Activated T-helper 1 cell treated with anti-CD3 and anti-CD28 coated beads, Interleukin-2, amount 50 U/mL, for 16 hours (primary cell): ENCODE measurements at places on chromosomes 1 and 21.

- DNase-seq: no peak
Measured at GRCh38 chr1:161390559-161390858, 22.8 kb upstream of the CFAP126 start.

DNA sequence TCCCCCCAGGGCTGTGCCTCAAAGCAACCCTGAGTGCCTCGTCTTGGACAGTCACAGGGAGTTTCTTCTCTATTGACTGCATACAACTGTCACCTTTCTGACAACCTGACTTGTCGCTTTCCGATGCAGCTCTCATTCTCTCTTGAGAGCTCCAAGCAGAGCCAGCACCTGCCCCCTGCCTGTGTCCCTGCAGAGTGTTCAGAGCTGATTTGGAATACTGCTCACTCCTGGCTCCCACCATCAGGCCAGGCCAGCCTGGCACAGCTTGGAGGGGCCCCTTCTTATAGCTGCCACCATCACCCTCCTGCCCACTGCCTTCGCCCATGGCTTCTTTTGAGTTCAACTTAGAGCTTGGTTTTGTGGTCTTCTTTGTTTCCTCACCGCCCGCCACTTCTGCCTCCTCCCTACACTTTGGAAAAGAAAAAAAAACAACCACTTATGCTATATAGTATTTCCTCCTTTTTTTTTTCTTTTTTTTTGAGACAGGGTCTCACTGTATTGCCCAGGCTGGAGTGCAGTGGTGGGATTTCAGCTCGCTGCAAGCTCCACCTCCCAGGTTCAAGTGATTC, 12.3 kb downstream of the NCF2 start:
- no peak for DNase-seq

DNA sequence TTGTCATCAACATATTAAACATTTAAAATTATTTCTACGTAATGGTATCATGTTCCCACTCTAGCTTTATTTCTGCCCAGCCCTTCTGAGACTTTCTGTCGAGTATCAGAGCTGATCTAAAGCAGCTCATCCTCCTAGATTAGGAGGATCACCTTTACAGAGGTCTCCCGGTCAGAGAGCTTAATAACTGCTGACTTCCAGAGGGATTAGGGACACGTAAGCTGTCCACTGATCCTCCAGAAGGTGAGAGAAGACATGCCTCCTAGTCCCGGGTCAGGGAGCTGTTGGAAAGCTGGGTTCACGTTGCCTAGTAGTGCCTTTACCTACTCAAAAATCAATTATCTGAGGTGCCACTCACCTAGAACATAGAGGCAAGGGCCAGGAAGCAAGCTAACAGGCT, 31.2 kb upstream of the NADK start:
- no peak for DNase-seq

GRCh38 chr1:241101622-241102021, 255.4 kb downstream of the RGS7 start:
- DNase-seq: no peak

DNA sequence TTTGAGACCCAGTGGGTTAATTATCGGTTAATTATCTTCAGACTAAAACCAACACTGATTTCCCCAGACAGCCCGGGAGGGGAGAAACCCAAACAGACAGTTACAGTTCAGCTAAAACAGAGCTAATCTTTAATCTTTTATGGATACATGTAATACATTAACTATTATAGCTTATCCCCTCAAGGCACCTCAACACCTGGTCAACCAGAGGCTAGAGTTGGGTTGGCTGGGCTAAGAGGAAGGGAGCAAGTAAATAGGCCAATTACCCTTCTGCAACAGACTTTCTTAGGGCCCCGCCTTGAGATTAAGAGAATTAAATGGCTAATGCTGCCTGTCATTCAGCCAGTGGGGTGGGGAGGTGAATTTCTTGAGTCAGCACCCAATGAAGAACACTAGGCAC, 6.6 kb upstream of the MED18 start:
- DNase-seq: no peak

- no peak for DNase-seq
Measured at GRCh38 chr1:170770254-170770653, 106.3 kb downstream of the PRRX1 start.

GRCh38 chr1:154749078-154749760, 120.9 kb downstream of the KCNN3 start:
- DNase-seq: no peak

DNA sequence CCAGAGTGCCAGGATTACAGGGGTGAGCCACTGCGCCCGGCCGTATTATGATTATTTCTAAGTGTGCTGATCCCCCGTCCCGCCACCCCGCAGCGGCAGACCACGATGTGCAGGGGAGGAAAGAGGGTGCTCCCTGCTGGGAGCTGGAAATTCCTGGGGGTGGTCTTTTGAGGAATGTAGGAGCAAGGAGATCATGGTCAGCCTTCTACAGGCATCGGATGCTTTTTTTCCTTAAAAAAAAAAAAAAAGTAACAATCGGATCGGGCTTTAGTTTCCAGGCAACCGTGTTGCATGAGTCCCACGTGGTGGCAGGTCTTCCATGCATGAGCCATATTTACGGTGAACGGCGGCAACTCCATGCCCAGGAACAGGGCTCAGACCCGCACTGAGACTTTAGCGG, 74.2 kb upstream of the COX20 start:
- no peak for DNase-seq

DNA sequence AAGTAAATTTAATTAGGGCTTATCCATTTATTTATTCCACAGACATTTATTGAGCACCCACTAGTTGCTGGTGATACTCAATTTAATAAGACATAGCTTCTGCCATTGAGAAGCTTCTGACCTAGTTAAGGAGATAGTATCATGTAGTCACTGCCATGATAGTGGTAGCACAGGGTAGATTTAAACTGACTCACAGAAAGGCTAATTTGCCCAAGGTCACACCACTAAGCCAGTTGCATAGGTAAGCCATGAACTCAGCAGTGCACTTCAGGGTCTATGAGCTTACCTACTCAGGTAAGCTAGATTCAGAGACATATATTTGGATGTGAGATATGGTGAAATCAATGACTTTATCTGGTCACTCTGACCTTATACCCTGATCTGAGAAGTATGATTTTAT, 168.4 kb downstream of the TNFSF18 start:
- DNase-seq: no peak

- no peak for DNase-seq
Measured at GRCh38 chr1:13929313-13929712, 229.3 kb downstream of the PRDM2 start.

DNA sequence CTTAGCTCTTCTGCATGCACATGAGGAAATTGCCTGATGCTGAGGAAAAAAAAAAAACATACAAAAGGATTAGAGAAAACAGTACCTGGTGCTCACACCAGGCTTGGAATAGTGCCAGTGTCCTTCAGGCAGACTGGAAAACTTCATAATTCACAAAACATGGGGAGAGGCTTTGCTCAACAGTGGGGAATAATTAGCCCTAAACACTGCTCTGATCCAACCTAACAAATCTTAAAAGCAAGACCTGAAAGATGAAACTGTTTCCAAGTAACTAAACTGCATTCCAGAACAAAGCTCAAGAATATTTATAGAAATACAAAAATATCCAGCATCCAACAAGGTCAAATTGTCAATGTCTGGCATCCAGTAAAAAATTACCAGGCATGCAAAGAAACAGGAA, 124.8 kb downstream of the AK5 start:
- DNase-seq: no peak

GRCh38 chr1:46184920-46185658, 8.8 kb upstream of the P3R3URF start:
- no peak for DNase-seq

- DNase-seq: no peak
Measured at GRCh38 chr1:155326020-155326526, 5.4 kb downstream of the RUSC1 start.

DNA sequence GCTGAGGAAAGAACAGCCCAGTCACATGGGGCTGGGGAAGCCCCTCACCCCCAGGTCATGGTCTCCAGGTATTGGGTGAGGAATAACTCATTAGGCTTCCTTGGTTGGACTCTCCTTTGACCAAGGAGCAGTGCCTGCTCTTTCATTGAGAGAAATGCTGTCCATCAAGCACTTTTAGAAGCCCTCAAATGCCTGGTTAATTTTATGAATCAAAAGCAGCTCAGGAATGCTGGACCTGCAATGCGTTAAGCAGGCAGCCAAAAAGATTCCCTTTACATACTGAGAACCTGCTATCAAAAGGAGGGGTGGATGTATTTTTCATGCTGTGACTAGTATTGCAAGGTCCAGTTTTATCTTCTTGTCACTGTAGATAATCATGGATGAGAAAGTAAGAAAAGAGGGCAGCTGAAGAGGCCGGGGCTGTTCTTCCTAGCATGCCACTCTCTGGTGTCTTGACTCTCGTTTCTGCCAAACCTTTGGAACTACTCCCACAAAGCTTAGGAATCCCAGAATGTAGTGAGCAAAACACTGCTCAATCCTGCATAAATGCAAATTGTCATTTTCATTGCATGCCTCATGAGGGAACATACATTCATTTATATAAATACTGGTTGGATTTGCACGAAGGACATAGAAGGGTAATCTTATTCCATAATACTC, 2.1 kb upstream of the CD58 start:
- DNase-seq: no peak

DNA sequence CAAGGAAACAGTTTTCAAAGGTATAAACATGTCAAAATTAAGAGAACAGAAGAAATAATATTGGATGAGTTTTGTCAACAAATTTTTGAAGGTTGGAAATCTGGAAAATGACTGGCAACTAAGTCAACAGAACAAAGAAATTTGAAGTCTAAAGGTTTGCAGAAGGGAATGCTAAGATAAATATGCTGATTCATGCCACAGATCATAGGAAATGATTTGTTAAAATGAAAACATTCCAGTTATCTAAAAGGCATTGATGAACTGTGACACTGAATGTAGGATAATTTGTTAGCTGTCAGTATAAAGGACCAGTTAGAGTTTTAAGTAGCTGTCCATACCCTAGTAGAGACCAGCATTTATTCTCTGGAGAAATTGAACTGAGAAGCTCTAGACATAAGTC, 157.9 kb upstream of the CHRM3 start:
- DNase-seq: no peak

DNA sequence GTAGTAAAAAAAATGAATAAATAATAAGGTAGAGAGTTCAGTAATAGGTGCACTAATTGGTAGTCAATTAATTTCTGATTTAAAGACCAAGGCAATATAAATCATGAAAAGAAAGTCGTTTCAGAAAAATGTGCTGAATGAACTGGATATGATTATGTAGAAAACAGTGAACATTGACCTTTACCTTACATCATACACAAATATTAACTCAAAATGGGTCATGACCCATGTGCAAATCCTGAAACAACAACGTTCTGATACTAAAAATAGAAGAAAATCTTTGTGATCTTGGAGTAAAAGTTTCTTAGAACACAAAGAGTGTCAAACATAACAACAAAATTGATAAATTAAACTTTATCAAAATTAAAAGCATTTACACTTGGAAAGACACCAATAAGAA, 39.1 kb downstream of the COL11A1 start:
- DNase-seq: no peak

DNA sequence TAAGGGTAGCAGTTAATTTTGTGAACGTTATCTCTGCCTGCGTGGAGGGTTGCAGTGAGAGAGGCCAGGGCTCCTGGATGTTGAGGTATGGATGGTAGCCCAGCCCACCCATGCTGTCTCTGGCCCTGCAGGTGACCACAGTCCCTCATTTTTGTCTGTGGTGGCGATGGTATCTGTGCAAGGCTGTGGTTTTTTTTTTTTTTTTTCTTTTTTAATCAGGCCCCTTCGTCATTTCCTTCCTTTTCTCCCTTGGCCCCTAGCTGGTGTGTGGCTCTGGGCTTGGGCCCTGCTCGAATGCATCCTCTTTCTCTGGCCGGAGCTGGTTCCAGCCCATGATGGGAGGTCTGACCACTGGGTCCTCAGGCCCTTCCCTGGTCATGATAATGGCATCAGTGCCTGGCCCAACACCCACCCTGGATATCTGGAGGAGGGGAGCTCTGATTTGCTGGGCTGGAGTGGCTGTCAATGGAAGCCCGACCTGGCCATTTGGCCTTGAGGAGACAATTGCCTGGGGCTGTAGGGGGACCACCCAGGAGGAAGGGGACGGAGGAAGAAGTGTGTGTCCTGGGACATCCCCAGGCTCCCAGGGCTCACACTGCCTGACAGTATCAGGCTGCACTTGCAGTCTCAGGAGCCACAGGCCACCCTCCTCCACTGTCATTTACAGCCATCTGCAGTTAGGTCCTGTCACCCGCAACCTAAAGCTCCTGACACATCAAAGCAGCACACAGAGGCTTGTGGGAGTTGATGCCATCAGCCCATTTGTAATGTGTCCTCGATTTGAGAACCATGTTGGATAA, 8.1 kb upstream of the RNF187 start:
- no peak for DNase-seq
